ENCODE measurements at places on chromosomes 16 and 17.

DNA sequence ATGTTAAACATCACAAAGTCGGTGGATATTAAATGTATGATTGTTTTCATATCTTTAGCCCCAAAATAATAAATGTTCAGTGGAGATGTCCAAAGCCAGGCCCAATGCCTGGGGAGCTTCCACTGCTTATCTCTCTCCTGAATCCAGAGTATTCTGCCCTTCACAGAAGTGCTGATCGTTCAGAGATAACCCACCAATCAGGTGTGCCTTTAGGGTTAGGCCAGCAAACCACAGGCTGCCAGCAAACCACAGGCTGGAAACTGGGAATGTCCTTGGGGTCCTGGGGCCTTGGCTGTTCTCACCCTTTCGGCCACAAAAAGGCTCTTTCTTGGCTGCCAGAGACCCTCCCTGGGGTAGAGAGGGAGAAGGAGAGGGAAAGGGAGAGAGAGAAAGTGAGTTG lies 33.9 kb downstream of the NXN start:
- no peak for DNase-seq

- no peak for DNase-seq
Measured at GRCh38 chr16:89906140-89907025, 12.3 kb upstream of the MC1R start.

DNA sequence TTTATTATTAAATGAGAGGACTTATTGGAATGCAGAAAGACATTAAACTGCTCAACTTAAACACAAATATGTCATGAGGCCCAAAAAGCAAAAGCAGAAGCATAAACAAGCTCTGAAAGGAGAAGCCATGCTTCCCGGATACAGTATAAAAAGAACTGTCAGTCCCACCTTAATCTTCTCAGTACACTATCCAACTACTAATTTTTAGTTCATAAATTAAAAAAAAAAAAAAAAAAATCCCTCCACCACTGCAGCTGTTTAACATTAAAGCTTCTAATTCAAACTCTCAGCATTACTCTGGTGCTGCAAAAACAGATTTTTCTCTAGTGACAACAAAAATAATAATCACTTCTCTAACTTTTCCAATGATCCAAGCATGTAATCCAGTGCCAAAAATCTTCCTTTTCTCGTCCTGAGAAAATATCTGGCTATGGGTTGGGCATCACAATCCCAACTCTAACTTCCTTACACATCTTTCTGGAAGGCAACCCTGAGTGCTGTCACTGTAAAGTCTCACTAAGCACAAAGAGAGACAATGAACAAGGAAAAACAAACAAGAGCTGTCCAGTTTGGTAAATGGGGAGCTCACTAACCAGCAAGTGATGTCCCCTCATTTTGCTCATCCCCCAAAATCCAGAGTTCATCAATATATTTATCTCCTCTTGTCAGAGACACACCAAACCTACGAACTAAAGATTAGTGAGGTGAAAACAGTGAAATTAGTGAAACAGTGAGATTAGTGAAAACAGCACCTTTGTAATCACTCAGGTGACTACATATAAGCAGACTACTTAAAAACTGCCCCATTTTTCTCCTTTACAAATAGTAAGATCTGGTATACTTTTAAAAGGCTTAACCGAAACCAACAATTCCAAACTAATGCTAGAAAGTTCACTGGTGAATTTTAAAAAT lies 5.5 kb downstream of the USP32 start:
- DNase-seq = no peak

- no peak for DNase-seq
Measured at GRCh38 chr16:65281586-65281985, 159.7 kb upstream of the CDH11 start.

DNA sequence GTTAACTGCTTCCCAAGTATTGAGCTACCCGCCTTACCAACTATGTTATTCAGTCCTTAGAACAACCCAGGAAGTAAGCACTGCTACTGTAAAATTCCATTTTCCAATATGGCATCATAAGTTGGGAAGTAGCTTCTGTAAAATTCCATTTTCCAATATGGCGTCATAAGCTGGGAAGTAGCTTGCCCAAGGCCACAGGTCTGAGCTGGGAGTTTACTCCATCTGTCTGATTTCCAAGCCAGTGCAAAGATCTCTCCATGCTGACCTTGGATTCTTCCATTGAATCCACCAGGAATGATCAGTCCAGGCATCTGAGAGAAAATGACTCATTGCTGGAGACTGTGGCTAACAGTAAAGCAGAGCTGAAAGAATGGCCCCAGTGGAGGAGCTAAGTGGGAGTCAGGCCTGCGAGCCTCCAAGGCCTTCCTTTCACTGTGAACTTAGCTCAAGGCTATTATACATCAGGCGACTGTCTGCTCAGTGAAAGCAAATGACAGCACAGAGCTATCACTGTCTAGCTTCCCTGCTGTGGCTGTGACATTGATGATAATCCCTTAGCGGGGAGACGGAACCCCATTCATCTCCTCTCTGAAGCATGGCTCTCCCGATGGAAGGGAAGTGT lies 430.4 kb downstream of the HAPSTR1 start:
- DNase-seq = no peak

GRCh38 chr17:38575781-38576180 lies 30.0 kb downstream of the SRCIN1 start:
- DNase-seq = no peak

DNA sequence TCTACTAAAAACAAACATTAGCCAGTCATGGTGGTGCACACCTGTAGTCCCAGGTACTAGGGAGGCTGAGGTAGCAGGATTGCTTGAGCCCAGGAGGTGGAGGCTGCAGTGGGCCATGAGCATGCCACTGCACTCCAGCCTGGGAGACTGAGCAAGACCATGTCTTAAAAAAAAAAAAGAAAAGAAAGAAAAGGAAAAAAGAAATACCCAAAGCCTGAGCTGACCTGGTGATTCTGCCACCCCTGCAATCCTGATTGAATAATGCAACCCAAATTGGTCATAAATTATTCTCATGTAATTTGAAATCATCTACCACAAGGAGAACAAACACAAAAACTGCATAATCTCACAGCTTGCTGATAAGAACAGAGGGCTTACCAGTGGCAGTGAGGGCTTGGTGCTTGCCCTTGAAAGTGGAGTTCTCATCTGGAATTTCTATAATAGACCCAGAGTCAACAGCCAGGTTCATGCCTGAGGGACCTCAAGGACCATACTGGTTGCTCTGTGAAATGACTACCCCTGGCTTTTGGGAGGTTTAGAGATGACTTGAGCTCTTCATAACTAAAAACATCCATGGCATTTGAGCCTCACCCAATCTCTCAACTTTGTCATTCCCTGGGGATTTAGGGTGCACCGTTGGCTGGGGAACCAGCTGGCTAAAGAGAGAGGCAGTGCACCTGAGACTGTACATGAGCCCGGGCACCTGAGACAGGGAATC lies 35.4 kb upstream of the TMC5 start:
- DNase-seq = no peak

DNA sequence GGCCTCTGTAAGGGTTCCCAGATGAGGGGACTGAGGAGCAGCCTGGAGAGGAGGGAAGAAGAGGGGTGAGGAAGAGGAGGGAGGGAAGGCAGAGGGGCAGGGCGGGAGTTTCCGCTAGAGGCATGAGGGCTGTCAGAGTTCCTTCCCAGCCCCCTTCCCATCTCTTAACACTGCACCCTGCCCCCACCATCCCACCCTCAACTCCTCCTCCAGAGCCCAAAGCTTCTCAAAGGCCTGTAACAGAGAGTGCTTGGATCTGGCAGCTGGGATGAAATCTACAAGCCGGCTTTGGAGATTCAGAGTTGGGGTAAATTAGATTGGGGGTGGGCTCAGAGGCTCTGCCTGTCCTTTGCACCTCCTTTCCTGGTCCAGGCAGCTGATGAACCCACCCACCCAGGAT lies 57.3 kb upstream of the DLX4 start:
- no peak for DNase-seq

DNA sequence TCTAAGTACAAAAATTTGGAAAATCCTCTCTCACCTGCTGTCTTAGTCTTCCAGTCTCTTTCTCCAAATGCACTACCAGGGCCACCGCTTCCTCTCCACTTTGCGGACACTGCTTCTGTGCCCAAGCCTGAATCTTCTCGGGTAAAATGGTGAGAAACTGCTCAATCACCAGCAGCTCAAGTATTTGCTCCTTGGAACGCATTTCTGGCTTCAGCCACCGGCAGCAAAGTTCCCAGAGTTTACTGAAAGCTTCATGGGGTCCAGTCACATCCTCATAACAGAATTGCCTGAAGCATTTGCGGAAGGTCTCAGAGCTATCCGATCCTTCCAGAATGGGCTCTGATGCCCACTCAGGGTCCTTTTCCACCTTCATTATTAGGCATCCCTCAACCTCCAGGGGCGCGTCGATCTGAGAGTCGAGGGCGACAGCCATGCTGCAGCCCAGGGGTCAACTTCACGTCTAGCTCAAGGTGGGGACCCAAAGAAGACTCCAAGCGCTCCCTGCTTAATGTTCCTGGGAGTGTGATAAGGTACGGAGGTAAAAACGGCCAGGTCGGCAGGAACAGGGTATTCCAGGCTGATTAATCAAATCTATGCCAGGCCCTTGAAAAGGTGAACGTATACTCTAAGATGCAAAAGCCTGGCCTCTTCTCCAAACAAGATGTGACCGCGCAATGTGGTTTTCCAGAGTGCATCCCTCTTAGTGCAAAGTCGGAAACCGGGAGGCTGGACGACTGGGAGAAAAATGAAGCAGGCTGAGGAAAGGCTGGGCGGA lies 763 bp downstream of the ZKSCAN2 start:
- DNase-seq = no peak

DNA sequence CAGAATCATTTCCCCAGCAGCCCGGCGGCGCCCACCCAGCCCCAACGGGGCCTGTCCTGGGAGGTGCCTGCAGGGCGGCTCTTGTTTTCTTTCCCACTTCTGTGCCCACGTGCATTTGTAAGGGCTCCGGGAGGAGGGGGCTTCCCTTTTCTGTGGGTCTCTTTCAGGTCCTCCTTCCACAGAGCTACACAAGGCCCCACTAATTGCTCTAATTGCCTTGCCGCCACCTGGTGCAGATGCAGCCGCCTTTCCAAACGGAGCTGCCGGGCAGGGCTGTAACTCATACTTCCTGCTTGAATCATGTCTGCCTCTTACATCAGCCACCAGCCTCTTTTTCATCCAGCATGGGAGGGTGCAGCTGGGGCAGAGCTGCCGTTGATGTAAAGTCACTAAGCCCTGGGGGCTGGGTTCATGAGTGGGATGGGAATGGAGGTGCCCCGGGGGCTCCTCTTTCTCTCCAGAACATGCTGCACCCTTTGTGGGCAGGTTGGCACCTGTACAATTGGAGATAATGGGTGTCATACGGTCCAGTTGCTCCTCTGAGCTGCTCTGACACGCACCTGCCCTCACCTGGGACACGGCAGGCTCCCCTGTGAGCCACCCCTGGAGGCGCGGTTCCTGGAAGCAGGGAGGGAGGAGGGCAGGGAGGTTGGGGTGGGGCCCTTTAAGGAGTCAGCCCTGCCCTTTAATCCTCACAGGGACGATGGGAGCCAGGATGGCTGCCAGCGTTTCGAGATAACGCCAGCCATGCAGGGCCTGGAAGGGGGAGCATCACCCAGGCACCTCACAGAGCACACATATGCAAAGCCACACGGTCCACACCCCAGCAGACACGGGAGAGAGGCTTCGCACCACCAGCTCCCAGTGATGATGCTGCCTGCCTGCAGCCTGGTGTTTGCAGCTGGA lies 41.1 kb upstream of the KLHDC4 start:
- DNase-seq = no peak

DNA sequence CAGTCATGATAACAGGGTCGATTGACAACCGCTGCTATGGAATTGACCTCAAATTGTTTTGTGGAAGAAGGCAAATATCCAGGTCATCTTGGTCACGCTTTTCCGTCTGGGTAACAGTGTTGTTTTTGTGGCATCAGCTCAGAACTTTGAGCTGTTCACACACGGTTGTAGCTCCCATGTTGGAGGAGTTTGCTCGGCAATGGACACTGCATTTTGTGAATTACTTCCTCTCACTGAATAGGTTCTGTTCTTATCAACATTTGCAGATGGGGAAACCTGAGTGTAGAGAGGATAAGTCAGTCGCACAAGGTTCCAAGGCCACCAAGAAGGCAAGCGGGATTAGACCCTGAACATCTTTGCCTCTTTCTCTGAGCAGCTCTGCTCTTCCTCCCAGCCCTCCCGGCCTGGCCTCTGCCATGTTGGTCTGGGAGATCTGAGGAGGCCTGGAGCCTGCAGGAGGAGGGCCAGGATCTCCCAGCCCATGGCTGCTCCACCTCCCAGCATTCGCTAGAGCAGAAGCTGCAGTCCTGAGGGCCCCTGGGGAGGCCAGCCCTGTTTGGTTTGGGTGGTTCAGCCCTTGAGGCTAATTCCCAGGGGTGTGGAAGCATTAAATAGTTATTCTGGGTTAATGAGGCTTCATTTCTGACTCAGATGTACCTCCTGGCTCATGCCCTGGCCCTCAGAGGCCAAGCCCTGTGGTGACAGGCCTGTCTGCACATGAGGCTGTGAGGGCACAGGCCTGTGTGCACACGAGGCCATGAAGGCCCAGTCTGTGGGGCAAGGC lies 154.1 kb upstream of the PLCG2 start:
- no peak for DNase-seq

- peak; percentile 98 for DNase-seq
Measured at GRCh38 chr17:1455797-1456599, at the start of gene CRK. CRK (minus strand) TSS chr17:1456232; CDS start chr17:1456117, 115 bp downstream.

- DNase-seq = no peak
Measured at GRCh38 chr17:80647746-80648145, 103.1 kb downstream of the RPTOR start.

DNA sequence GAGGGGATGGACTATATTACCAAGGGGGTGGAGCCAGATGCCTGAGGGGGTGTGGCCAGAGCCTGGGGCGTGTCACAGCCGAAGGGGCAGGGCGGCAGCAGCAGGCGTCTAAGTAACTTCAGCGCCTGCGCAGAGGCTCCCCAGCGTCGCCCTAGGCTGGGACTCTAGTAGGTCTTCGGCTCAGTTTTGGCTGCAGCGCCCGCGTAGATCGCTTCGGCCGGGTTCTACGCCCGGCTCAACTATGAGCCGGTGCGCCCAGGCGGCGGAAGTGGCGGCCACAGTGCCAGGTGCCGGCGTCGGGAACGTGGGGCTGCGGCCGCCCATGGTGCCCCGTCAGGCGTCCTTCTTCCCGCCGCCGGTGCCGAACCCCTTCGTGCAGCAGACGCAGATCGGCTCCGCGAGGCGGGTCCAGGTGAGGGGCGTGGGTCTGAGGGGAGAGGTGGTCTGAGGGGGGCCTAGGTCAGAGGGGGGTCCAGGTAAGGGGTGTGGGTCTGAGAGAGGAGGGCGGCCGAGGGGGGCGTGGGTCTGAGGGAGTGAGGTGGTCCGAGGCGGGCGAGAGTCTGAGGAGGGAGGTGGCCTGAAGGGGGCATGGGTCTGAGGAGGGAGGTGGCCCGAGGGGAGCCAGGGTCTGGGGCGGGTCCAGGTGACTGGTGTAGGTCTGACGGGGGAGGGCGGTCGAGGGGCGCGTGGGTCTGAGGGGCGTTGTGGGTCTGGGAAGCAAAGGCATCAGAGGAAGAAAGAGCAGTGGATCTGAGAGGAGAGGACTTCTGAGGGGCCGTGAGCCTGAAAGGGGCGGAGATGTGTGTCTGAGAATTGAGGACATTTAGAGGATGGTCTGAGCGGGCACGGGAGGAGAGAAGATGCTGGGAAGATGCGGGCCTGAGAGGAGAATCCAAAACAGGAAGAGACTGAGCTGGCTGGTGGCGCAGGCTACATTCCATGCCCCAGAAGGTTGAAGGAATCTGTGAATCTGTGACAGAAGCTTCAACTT lies at the start of gene LPCAT2:
TSS of gene LPCAT2 (plus strand) at position 132 of the 991 bp plus-strand sequence. CDS start at position 242, 110 bp downstream.
- DNase-seq = peak; percentile 82

GRCh38 chr16:48905632-48906505 lies 295.9 kb upstream of the N4BP1 start:
- no peak for DNase-seq

- no peak for DNase-seq
Measured at GRCh38 chr17:77609553-77610517, 348.7 kb upstream of the TNRC6C start.
